ENCODE measurements at places on chromosomes 2 and 18. TPM values are rescaled to one million over a fixed set of nuclear protein-coding genes. Genes with fewer than 3 reads are reported as not detected.

The CYP26B1 gene
- polyA plus RNA-seq, result 0.91 TPM

The NR4A2 gene
- polyA plus RNA-seq, result 4.1 TPM

The BMP10 gene
- not detected for polyA plus RNA-seq

The ZNF892 gene
- 0.63 TPM for polyA plus RNA-seq

The TLX2 gene
- polyA plus RNA-seq, result not detected

The PROM2 gene
- polyA plus RNA-seq, result 8.3 TPM

The DOK6 gene
- polyA plus RNA-seq, result 0.15 TPM
